ENCODE measurements at places on chromosomes 1 and 21. TPM values are rescaled to one million over a fixed set of nuclear protein-coding genes. Genes with fewer than 3 reads are reported as not detected.

The C1orf141 gene
- not detected for total RNA-seq

The OR2AK2 gene
- not detected for total RNA-seq

The PTPRF gene
- total RNA-seq = 58.5 TPM

The FMN2 gene
- total RNA-seq = not detected

The RNU1-1 gene
- under 0.01 TPM for total RNA-seq

The PLEKHN1 gene
- 0.30 TPM for total RNA-seq

The STXBP3 gene
- 62.6 TPM for total RNA-seq

The FMO4 gene
- 0.97 TPM for total RNA-seq

Data from epithelial cell of umbilical artery (primary cell).